ENCODE measurements at places on chromosomes 11 and 22. TPM values are rescaled to one million over a fixed set of nuclear protein-coding genes. Genes with fewer than 3 reads are reported as not detected.

DNA sequence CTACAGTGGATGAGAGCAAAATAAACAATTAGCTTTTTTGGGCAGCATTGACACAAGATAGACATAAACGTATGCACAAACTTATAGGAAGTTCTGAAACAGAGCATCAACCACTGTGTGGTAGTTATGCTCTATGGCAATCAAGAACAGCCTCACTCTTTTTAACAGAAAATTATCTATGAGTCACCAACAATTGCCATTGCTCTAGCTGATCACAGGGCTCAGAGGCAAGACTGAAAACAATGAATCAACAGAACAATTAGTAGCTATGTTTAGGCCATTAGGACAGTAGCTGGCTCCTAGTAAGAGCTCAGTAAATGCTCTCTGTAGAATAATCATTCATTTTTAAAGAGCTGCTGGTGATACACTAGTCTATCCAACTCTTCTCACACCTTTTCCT lies 34.9 kb upstream of the PICALM start:
- no peak for ATAC-seq

GRCh38 chr11:17734418-17734911 lies at the start of gene KCNC1:
Gene KCNC1 (plus strand): TSS chr11:17734781. CDS start chr11:17736003, 1,222 bp downstream.
- ATAC-seq, result no peak

FREY1 gene
- 2.7 TPM for total RNA-seq

BAIAP2L2 gene
- total RNA-seq, result 0.84 TPM

DNA sequence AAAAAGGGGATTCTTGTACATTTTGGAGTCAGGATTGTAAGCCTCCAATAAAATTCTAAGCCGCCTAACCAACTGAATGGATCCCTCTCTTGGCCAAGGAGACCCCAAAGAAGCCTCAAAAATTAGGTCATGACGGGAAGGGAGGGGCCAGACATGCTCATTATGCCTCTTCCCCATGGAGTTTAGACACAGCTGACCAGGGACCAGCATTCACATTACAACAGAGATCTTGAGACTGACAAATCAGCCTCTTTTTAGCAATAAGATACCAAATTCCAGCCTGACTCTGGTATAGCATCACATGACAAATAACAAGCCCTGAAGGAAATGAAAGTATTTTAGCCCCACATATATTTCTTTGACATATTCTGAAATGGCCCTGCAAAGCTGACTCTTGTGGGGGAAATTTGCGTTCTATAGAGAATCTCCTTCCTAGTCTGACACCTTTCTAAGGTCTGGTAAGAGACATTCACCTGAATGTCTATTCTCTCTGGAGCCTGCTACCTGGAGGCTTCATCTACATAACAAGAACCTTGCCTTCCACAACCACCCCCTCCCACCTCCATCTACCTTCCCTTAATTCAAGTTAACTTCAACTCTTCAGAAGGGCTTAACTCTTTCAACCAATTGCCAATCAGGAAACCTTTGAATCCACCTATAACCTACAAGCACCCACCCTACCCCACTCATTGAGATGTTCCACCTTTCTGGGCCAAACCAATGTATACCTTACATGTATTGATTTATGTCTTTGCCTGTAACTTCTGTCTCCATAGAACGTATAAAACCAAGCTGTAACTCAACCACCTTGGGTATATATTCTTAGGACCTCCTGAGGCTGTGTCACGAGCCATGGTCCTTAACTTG lies 10.3 kb downstream of the GAL start:
- no peak for ATAC-seq

MFNG gene
- total RNA-seq, result 170 TPM

SAMM50 gene
- total RNA-seq, result 31.7 TPM

- ATAC-seq, result no peak
Observed at GRCh38 chr22:26897384-26897783, 240.0 kb downstream of the MIAT start.

- peak; percentile 86 for ATAC-seq
Observed at GRCh38 chr22:35900483-35901168, 128.0 kb downstream of the RBFOX2 start.

DNA sequence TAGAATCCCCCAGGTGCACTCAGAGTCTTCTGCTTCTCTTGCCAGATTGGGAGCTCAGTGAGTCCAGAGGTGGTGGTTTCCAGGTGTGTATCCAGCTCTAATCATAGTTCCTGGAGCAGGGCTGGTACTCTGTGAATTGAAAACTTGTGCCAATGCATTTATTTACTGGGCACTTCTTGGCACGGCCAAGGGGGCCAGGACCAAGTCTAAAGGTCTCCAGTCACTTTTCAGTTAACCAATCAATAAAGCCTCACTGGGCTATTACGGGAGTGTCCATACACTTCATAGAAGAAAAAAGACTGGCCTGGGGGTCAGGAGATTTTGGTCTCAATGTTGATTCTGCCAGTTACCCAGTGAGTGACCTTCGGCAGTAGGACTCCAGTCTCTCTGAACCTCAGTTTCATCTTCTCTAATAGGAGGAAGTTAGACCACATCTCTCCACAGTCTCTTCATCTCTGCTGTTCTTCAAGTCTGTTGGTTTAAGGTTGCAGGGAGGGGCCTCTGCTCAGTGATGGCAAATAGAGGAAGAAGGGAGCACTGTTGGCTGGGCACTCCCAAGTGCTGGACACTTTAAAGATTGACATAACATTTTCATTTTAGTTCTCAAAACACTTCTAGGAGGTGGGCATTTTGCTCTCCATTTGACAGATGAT lies 188.5 kb upstream of the E2F8 start:
- ATAC-seq, result no peak

- ATAC-seq, result peak; percentile 90
Observed at GRCh38 chr11:14713496-14714244, 70.1 kb downstream of the PDE3B start.

CCDC87 gene
- total RNA-seq, result 0.11 TPM

ST14 gene
- total RNA-seq, result 0.09 TPM

PAMR1 gene
- not detected for total RNA-seq

DNA sequence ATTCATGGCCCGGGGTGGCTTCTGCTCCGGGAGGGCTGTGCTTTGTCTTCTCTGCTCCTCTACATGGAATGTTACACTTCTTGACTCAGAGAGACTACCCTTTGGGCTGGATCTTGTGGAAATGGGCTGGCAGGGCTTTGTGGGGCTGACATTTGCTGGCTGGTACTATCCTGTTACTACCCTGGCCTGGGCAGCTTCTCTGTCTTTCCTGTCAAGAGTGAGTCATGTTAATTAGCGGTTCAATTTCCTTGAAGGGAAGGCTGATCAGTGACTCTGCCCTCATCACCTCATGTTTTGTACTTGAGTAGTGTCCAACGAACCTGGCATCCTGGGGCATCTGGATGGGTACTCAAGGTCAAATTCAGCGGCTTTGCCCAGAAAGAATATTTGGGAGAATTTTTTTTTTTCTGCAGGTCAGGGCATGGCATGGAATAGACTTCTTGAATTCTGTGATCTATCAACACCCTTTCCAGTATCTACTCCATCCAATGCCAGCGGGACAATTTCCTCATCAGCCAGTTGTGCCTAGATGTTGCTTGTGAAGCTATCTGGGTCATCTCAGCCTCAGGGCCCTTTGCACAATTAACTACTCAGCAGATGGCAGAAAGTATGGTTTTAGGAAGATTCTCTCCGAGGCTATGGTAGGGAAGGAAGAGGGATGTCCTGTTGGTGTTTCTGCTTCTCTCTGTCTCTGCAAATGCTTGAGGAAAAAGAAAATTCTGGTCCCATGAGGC lies 140.5 kb upstream of the PLET1 start:
- ATAC-seq, result no peak

- peak; percentile 77 for ATAC-seq
Observed at GRCh38 chr22:42780070-42780540, 59.4 kb upstream of the A4GALT start.

TRIM51 gene
- not detected for total RNA-seq
